ENCODE measurements at places on chromosomes 4 and X. TPM values are rescaled to one million over a fixed set of nuclear protein-coding genes. Genes with fewer than 3 reads are reported as not detected.

FAM9B gene
- not detected for total RNA-seq

SMIM43 gene
- 0.66 TPM for total RNA-seq

SLC26A1 gene
- 0.58 TPM for total RNA-seq

MORF4L2 gene
- 327 TPM for total RNA-seq

NSUN7 gene
- total RNA-seq = 0.84 TPM

HSD17B13 gene
- 0.22 TPM for total RNA-seq

SPATA4 gene
- 0.13 TPM for total RNA-seq

GRCh38 chr4:182147391-182147790 is 95.8 kb upstream of the TENM3 start:
- no peaks in the 10 kb centered on the region for H3K36me3 ChIP-seq
- H3K27ac ChIP-seq = no peak overlapping the region
- H3K4me3 ChIP-seq = no peak overlapping the region
- peaks cover 10% of the 10 kb centered on the region for H3K4me1 ChIP-seq

DNA sequence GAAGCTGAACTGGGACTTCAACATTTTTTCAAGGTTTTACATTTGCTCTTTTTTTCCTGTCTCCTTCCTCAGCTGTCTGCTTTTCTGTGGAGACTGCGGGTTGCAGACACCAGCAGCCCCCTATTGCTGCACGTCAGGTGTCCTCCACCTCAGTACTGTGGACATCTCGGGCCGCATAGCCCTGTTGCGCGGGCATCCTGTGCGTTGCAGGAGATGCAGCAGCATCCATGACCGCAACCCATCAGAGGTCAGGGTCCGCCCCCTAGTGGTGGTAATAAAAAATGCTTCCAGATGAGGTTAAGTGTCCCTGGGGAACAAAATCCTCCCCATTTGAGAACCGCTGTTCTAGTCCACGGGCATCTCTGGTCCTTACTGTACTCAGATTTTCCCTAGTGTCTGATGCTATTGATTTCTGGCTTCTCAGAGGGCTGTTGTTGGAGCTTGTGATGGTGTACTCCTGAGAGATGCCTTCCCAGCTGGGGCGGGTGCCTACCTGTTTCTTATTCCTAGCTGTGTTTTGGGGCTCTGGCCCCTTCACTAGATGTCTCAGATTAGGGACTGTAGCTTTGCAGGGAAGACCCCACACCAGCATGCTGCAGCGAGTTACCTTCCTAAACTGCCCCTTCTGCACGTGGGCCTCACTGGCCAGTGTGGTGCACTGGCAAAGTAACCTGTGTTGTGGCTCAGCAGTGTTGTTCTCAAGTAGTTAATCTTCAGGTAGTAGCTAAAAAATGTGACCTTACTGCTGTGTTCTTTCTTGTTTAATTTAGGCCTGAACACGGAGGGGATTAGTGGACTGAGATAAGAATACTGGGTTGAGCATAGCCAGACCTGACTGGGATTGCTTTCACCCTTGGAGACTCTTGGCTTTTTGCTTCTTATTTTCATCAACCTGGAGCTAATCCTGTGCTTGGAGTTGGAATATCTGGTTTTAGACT is 28.2 kb downstream of the NSD2 start:
- no peak overlapping the region for H3K4me3 ChIP-seq
- peaks cover 35% of the 10 kb centered on the region for H3K36me3 ChIP-seq
- no peaks in the 10 kb centered on the region for H3K27me3 ChIP-seq
- H3K27ac ChIP-seq = no peak overlapping the region

DNA sequence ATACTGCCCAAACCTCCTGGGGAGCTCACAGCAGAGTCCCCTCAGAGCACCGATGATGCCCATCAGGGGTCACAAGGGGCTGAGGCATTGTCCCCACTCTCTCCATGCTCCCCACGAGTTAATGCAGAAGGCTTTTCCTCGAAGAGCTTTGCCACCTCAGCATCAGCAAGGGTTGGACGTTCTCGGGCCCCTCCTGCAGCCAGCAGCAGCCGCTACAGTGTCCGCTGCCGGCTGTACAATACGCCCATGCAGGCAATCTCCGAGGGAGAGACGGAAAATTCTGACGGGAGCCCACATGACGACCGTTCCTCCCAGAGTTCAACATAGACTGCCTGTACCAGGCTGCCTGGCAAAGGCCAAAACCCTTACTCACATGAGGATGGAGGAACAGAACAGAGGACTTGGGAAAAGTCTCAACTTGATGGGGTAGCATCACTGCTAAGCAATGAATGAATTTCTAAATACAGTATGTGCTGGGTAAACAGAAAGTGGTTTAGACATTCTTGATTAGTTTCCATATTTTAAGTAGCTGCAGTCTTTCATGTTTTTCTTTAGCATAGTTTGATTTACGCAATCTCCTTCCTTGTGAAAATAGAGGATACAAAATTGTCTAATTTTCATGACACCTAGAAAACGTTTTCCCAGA is 5.0 kb upstream of the SCML1 start:
- no peaks in the 10 kb centered on the region for H3K36me3 ChIP-seq
- no peak overlapping the region for H3K27ac ChIP-seq
- no peak overlapping the region for H3K4me3 ChIP-seq
- DNase-seq = no peak
- H3K4me1 ChIP-seq = peaks cover 3% of the 10 kb centered on the region

DNA sequence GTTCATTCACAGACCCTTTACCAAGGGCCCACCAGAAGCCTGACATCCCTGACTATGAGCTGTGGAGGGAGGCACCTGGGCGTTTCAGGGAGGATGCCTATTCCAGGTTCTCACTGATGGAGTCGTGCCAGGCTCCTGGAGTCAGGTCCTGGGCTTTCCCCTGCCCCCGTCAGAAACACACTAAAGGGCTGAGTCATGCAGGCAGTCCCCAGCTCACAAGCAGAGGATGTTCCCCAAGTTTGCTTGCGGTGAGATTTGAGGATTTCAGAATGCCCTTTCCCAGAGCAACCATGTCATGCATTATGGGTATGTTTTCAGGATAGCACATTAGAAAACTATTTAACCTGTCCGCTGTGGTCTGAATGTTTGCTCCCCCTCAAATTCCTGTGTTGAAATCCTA is 45.2 kb downstream of the FHDC1 start:
- no peaks in the 10 kb centered on the region for H3K4me1 ChIP-seq
- DNase-seq = no peak
- H3K4me3 ChIP-seq = no peak overlapping the region
- H3K36me3 ChIP-seq = peaks cover 7% of the 10 kb centered on the region
- no peaks in the 10 kb centered on the region for H3K27me3 ChIP-seq

DNA sequence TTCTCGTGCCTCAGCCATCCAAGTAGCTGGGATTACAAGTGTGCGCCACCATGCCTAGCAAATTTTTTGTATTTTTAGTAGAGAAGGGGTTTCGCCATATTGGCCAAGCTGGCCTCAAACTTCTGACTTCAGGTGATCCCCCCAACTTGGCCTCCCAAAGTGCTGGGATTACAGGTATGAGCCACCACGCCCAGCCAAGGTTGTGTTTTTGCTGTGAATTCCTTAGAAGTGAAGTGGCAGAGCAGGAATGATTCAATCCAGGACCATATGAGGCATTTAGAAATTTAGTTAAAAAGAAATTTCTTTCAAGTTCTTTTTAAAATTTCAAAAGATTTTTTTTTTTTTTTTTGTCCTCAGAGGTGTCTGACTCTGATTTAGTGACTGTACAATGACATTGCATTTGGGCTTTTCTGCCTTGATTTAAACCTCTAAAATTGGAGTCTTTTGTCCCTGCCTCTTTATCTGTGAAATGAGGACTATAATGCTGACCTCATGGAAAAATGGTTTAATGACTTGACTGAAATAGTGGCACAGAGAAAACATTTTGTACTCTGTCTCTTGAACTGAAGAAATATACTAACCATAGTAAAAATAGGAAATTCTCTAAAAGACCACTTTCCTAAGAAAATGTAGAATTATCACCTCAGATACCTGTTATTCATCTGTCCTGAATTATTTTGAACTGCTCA is 59.9 kb downstream of the CXCL13 start:
- H3K4me3 ChIP-seq = no peak overlapping the region
- H3K27ac ChIP-seq = no peak overlapping the region
- no peaks in the 10 kb centered on the region for H3K36me3 ChIP-seq
- H3K27me3 ChIP-seq = no peaks in the 10 kb centered on the region

GRCh38 chr4:88597970-88598660 is 5.8 kb downstream of the HERC3 start:
- no peak for DNase-seq
- H3K4me3 ChIP-seq = no peak overlapping the region

DNA sequence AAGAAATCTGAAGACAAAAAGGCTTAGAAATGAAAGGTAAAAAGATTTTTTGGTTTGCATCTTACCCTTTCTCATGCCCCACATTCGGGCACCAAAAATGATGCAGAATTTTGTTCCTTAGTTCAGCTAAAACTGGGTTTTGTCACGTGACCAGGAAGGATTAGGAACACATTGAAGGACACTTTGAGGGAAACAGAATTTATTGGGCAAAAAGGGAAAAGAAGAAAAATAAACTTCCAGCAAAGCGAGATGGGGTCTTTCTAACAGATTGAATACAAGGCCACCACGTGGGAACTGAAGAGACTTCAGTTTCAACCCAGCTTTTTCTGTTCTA is 81.3 kb upstream of the SMARCA5 start:
- no peak for DNase-seq
- peaks cover 15% of the 10 kb centered on the region for H3K36me3 ChIP-seq
- H3K4me3 ChIP-seq = no peak overlapping the region
- no peak overlapping the region for H3K27ac ChIP-seq
- H3K27me3 ChIP-seq = no peaks in the 10 kb centered on the region

DNA sequence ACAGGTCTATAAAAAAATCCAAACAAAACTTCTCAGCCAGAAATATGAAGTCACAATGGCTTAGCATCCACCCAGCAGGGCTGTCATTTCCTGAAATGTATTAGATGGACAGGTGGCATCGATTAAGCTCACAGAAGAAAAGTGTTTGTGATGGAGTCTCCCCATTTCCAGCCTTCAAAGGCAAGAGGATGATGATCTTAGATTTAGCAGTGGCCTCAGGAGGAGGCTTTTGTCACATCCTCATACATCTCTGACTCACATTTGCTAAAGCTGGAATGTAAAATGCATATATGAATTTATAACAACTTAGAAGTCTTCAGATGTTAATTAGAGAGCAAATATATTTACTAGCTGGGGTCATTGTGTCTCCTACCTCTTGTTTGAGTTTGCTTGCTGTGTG is 441.9 kb downstream of the SPRY1 start:
- peak; percentile 59 for DNase-seq
- H3K36me3 ChIP-seq = no peaks in the 10 kb centered on the region
- H3K27me3 ChIP-seq = no peaks in the 10 kb centered on the region
- peaks cover 15% of the 10 kb centered on the region for H3K4me1 ChIP-seq

DNA sequence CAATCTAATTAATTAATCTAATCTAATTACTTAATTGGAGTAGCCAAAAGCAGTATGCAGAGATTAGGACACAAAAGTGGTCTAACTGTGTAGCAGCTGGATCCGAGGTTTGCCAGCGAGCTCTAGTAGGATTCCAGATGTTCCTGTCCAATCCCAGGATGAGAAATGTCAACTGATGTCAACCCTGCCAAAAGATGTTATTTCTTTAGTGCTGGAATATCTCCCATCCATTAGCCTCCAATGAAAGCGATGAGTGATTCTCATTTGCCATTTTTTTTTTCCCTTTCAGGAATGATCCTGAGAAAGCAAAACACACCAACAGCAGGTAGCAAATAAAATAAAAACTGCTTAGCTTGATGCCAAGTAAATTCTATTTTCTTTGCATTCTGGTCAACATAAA is 372.9 kb downstream of the STIM2 start:
- H3K4me3 ChIP-seq = no peak overlapping the region
- no peak overlapping the region for H3K27ac ChIP-seq
- H3K4me1 ChIP-seq = no peaks in the 10 kb centered on the region
- peak; percentile 83 for DNase-seq

DNA sequence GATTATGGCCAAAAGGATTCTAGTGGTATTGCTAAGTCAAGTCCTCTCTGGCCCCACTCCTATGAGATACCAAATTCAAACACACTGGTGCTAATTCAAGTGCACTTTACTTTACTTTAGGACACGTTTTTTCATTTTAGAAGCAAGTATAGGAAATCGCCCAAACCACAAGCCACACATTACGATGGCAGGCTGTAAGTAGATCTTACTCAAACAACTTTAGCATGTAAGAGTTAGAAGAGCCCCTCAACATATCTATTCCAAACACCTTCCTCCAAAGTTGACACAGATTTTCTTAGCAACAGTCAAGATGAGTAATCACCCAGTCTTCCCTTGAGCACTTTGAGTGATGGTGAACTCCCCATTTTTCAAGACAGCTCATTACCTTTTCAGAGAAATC is 43.6 kb downstream of the DRD5 start:
- H3K4me3 ChIP-seq = no peak overlapping the region
- no peaks in the 10 kb centered on the region for H3K4me1 ChIP-seq
- no peaks in the 10 kb centered on the region for H3K27me3 ChIP-seq
- DNase-seq = no peak
- H3K27ac ChIP-seq = no peak overlapping the region
- H3K36me3 ChIP-seq = no peaks in the 10 kb centered on the region

- H3K27ac ChIP-seq = no peak overlapping the region
- no peaks in the 10 kb centered on the region for H3K4me1 ChIP-seq
- no peak overlapping the region for H3K4me3 ChIP-seq
- no peaks in the 10 kb centered on the region for H3K36me3 ChIP-seq
Measured at GRCh38 chr4:11615601-11616000, 186.9 kb upstream of the HS3ST1 start.

- peaks cover 15% of the 10 kb centered on the region for H3K4me1 ChIP-seq
- H3K36me3 ChIP-seq = no peaks in the 10 kb centered on the region
- H3K27me3 ChIP-seq = peaks cover 25% of the 10 kb centered on the region
- peak within 1 kb of the TSS; percentile 58 for H3K4me3 ChIP-seq
Measured at GRCh38 chr4:55125087-55125721, at the start of gene KDR. Gene KDR (minus strand): TSS chr4:55125595. CDS start chr4:55125293, 302 bp downstream.

DNA sequence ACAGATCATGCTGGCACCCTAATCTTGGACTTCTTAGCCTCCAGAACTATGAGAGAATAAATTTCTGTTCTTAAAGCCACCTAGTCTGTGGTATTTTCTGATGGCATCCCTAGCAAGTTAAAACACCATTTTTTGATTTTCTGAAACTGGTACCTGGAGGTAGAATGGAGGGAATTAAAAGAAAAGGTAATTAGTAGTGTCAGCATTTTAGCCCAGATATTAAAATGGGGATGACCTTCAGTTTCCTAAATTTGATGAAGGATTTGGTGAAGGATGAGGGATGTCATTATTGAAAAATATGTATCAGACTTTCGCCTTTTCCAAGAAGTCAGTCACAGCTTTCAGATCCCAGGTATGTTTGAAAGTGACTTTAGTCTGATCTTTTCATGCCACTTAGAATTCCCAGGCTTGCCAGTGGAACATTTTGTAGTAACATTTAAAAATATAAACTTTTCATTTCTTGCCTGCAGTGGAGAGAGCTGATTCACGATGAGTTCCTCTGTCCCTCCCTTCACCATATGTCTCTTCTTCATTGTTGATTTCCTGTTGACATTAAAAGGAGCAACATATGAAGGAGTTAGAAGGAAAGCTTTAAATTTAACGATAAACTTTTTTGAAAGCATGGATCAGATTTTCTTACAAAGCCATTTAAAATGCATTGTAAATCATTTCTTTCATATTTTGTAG is 169.4 kb downstream of the SLIT2 start:
- H3K36me3 ChIP-seq = no peaks in the 10 kb centered on the region
- no peaks in the 10 kb centered on the region for H3K4me1 ChIP-seq
- no peak for DNase-seq
- H3K27ac ChIP-seq = no peak overlapping the region
- H3K27me3 ChIP-seq = no peaks in the 10 kb centered on the region
- H3K4me3 ChIP-seq = no peak overlapping the region

All from muscle of leg (tissue), 16 donors.